ENCODE measurements at places on chromosomes 3 and 15.

GRCh38 chr15:99703603-99704443 is 29.4 kb downstream of the LYSMD4 start:
- DNase-seq = no peak

DNA sequence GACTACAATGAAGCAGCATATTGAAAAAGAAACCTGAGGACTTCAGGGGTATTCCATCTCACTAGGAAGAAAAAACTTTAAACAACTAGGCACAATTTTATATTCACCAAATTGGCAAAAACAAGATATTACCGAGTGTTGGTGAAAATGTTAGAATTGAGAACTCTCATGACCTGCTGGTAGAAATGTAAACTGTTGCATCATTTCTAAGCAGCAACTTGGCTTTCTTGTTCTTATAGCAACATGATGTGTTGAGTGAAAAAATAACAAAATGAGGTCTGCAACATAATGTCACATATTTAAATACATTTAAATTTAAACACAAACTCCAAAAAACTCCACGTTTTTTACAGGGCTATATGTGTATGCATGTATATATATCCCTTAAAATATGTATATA is 59.0 kb upstream of the SPPL2A start:
- DNase-seq = no peak

DNA sequence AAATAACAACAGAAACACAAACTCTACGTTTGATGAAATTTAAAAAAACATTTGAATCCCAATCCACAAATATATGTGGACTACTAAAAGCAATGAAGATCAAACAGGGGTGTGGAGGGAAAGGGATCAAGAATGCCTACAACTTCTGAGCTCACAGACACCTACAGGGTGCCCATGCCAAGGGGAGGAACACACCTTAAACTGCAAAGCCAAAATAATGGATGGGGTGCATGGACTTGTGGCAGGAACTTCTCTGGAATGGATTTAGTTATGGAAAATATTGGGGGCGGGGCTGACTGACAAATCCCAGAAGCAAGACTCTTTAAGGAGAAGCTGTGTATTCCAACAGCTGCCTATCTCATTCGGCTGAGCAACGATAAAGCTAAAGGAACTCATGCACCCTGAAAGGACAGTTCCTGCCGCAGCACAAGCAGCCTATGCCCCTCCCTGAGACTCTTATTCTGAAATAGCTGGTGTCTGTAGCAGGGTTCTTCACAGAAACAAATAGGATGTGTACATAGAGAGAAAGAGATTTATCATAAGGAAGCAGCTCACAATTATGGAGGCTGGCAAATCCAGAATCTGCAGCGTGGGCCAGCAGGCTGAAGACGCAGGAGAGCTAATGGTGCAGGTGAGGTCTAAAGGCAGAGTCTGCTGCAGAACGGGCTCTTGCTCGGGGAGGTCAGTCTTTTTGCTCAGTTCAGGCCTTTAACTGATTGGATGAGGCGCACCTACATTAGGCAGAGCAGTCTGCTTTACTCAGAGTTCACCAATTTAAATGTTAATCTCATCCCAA is 24.5 kb upstream of the PLA2G4D start:
- DNase-seq = no peak

DNA sequence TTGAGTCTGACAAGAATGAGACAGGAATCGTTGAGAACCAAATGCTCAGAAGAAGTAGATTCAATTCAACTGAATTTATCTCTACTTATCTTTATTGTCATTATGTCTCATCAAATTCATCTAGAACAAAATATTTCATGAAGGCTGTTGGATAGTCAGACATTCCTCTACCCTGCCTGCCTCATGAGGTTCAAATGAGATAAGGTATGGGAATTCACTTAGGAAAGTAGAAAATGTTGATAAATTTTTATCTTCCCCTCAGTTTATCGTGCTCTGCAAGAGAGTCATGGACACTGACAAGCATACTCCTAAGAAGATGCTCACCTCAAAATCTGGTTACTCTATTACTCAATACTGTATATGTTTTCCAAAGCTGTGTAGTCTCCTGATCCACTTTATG is 149.7 kb upstream of the CDIN1 start:
- DNase-seq = no peak

GRCh38 chr15:93997071-93997658 is 234.2 kb upstream of the MCTP2 start:
- no peak for DNase-seq

GRCh38 chr15:25882466-25882865 is 19.3 kb upstream of the ATP10A start:
- no peak for DNase-seq

DNA sequence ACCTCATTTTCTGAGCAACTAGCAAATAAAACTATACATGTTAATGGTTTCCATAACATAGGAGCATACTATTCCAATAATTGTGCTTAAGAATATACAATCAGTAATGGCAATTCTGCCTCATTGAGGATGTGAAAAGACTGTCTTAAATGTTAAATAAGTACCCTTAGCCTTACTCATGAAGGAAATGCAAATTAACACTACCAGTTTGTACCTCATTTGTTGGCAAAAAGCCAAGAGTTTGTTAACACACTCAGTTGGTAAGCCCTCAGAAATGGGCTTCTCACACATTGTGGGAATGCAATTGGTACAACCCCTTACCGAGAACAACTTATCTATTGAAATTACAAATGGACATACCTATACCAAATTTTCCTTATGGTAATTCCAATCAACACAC is 9.2 kb upstream of the STT3B start:
- no peak for DNase-seq
